ENCODE measurements at places on chromosomes 2 and 18.

DNA sequence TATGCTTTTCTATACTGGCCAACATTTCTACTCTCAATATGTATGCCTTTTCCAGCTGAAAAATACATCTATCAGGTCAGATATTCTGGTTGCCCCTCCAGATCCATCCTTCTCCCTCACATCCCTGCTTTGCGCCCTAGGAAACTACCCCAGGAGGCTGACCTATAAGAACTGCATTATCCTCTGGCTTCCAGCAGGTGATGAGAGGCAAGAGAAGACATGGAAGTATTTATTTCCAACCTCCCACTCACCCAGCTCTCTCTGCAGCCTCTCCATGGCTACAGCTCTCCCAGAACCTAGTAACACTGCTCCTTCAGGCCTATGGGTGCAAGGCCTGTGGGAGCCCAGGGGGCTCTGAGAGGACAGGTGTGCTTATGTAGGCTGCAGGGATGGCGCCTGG lies 42.9 kb downstream of the ARID5A start:
- DNase-seq = no peak

DNA sequence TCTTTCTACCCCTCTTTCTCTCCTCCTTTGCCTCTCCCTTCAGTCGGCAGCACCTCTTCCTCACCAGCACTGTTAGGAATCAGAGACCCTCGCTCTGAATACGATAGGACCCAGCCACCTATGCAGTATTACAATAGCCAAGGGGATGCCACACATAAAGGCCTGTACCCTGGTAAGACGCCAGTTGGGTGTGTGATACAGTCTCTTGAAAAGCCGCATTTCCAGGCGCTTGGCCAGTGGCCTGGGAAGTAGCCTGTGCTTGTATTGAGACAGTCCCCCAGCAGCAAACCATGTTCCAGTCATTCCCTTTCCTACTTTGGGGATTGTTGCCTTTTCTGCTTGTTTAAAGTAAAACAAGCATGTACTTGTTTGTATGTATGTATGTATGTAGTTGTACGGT lies 118.4 kb upstream of the DAPL1 start:
- DNase-seq = no peak

GRCh38 chr2:121008975-121009374 lies 273.3 kb downstream of the GLI2 start:
- no peak for DNase-seq

GRCh38 chr2:37394263-37394662 lies 49.8 kb downstream of the QPCT start:
- DNase-seq = no peak

- no peak for DNase-seq
Measured at GRCh38 chr2:212949786-212950185, 201.6 kb downstream of the IKZF2 start.

GRCh38 chr2:171478345-171478744 lies 43.9 kb upstream of the CYBRD1 start:
- DNase-seq = no peak

DNA sequence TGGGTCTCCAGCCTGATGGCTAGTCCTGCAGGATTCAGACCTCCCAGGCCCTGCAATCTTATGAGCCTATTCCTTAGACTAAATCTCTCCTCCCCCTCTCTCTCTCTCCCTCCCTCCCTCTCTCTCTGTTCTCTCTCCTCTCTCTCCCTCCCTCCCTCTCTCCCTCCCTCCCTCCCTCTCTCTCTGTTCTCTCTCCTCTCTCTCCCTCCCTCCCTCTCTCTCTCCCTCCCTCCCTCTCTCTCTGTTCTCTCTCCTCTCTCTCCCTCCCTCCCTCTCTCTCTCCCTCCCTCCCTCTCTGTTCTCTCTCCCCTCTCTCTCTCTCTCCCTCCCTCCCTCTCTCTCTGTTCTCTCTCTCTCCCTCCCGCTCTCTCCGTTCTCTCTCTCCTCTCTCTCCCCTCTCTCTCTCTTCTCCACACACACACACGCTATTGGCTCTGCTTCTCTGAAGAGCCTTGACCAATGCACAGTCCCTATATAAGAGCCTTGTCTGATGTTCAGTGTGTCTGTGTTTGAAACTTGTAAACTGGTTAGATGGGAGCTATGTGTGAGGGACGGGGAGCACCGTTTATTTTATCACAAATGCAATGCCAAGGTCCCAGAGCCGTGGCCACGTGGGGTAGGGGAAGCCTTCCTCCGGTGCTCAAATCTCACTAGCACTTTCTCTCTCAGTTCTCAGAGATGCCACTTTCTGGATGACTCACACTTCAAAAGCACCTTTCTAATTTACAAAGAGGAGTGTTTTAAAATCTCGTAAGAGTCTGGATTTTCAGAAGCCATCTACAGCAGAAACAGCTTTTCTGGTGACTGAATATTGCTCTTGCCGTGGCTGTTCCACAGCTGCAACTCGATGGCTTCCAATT lies 9.4 kb upstream of the PRLH start:
- peak; percentile 24 for DNase-seq

DNA sequence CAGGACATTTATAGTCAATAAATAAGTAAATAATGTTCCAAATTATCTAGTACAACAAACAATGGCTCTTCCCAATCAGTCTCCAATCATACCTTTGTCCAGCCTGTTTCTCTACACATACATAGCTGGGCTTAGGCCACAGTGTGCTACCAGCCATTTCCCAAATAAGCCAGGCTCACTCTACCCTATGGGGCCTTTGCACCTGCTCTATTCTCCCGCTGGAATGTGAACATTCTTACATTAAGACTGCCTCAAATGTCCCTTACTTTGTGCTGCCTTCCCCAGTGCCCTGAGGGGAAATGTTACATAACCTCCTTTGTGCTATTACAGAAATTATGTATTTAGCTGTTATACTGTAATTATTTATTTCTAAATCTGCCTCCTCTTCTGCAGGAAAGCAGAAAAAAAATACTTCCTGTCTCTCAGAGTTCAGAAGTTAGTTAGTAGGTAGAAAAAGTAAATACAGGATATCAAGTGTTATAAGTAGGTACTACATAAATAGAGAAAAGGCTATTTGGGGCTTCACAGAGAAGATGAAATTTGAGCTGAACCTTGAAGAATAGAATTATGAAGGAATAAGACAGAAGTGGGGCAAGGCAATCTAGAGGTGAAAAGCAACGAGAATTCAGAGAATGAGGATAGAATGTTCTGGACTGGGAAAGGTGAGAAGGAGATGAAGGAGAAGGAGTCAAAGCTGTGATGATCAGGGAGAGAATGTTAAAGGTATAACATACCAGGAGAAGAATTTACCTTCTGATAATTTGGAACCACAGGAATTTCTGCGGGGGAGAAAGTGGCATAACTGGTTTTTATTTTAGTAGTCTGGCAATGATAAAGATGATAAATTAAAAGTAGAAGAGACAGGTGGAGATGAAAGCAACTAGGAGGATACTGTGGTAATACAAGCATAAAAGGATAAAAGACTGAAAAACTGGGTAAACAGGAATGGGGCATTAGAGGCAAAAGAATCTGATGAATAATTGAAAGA lies 37.0 kb downstream of the ROCK1 start:
- no peak for DNase-seq

- DNase-seq = no peak
Measured at GRCh38 chr2:156206355-156206754, 126.2 kb downstream of the NR4A2 start.

DNA sequence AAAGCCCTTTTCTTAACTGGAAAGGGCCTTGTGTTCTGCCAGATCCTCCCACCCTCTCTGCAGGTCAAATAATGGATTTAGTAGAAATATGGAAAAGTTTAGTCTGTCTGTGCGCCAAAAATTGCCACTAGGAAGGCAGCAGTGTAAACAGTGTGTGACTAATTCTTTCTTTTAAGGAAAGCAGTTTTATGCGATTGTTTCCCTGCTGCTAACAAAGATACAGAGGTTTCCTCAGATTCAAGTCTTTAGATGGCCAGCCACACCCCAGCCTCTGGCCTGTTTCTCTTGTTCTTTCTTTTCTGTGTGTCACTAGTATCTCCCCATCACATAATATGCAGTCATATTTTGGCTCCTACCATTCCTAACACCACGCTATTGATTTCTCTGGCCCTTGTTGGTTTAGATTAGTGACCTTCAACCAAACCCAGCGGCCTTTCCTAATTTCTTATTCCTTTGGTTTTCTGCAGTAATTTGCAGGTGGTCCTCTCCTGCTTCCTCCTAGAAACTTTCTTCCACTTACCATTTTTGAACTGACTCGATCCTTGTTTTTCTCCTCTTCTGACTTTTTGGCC lies 157.4 kb downstream of the LTBP1 start:
- no peak for DNase-seq

- DNase-seq = no peak
Measured at GRCh38 chr2:2031101-2031500, 286.8 kb upstream of the PXDN start.

DNA sequence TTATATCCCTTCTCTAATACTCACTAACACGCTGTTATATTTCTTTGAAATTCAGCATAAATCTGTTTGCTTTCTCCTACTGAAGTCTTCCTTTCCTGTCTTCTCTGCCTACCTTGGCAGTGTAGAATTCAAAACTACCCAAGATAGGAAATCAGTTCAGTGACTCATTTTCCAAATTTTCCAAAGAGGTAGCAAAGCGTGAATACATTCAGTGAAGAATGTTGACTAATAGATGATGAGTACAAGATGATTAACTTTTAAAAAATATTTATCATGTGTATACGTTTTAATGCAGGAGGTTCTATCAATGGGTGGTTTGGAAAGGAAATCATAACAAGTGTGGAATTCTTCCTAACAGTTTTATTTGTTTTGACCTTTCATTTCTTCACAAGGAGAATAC lies 201.9 kb upstream of the SLC8A1 start:
- DNase-seq = no peak

DNA sequence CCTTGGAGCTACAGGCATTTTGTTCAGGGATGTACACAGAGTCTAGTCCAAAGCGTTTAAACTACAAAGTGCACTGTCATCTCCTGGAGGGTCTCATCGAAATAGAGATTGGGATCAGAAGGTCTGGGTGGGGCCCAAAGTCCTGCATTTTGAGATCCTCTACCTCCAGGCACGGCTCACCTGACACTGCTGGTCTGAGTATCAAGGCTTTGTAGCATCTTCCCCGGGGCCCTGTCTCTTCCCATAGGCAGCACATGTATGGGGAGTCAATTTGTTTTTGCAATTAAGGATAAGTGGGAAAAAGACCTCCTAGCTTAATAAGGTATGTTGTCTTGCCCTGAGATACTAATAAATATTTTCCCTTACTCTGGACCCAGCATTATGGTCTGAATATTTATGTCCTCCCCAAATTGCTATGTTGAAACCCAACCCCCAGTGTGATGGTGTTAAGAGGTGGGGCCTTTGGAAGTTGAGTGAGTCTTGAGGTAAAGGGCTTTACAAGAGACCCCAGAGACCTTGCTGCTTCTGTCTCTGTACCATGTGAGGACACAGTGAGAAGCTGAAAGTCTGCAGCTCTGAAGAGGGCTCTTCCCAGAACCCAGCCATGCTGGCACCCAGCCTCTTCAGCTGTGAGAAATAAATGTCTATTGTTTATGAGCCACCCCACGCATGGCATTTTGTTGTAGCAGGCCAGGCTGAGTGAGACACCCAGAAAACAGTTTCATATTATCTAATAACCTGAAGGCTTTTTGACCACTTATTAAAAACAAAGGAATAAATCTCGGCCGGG lies 258.7 kb upstream of the HS6ST1 start:
- DNase-seq = no peak

- DNase-seq = no peak
Measured at GRCh38 chr2:9815844-9816279, 27.4 kb upstream of the TAF1B start.

DNA sequence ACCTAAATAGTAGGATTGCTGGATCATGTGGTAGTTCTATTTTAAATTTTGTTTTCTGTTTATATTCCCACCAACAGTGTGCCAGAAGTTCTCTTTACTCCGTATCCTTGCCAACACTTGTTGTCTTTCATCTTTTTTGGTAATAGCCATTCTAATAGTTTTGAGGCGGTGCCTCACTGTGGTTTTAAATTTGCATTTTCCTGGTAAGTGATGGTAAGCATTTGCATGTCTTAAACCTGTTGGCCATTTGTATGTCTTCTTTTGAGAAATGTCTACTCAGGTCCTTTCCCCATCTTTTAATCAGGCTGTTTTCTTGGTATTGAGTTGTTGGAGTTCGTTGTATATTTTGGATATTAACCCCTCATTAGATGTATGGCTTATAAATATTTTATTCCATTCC lies 51.6 kb downstream of the REL start:
- DNase-seq = no peak

GRCh38 chr2:158495175-158495574 lies 38.4 kb downstream of the PKP4 start:
- no peak for DNase-seq

DNA sequence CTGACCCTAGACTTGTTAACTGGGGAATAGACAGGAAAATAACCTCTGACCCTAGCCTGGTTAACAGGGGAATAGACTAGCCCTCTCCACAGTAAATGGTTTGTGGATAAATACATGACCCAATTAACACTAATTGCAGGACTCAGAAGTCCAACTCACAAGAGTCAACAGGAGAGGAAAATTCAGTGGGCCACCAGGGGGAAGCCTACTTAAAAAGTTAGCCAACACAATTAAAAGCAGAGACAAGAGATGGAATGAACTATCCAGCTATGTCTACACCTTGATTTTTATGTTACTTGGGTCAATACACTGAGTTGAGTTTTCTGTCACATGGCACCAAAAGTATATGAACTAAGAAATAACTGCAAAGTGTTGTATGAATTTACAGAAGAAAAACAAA lies 158.8 kb upstream of the SLC39A10 start:
- DNase-seq = peak; percentile 31

DNA sequence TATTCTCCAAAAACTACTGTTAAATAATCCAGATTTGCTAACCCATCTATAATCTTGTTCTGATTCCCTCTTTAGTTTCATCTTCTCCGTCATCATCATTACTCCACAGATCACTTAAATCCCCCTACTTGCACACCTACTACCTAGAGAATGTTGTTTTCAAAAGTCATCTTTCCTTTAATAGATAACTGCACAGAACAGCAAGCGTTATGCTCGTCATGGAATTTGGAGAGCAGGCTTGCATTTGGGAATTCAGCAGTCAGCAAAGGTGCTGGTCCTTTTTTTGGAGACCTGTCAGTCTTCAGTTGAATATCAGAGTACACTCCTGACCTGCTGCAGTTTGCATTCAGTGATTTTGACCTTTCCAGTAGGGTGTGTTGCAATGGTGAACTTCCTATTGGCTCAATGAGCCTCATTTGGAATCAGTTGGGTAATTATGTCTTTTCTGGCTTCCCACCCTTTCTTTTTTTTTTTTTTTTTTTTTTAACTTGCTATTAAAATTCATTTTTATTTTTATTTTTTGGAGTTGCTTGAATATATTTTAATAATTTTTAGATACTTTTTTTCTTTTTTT lies 110.6 kb downstream of the HNRNPLL start:
- DNase-seq = no peak

- no peak for DNase-seq
Measured at GRCh38 chr2:128442053-128442751, 123.5 kb upstream of the HS6ST1 start.

DNA sequence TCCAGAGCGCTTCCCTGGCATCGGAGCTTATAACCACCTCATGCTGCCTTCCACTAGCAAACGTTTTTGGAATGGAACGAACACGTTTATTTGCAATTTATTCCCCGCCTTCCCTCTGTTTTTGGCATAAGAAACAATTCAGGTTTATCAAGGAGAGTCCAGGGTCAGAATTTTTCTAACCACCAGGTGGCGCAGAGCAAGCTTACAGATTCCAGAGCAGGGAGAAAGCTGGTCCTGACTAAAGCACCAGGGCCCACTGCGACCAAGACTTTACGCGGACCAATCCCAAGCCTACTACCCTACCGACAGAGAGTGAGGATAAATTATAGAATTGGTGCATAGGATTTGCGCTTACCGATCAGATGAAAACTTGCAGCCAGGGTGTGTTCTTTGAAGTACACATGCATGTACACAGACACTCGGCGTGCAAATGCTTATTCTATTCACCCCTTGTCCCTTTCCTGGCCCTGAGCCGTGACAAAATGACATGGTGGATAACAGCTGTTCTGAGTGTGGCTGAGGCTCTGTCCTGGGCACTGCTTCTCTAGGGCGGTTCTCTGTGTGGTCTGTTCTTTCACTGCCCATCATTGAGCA lies 34.7 kb downstream of the NAPG start:
- no peak for DNase-seq
